Esophagus squamous epithelium (tissue), 5 donors: ENCODE measurements at places on chromosomes 11 and 22. TPM values are rescaled to one million over a fixed set of nuclear protein-coding genes. Genes with fewer than 3 reads are reported as not detected.

The DTX4 gene
- 5.5 TPM for total RNA-seq

The PACSIN3 gene
- total RNA-seq = 95.7 TPM

The SLC25A1 gene
- total RNA-seq = 53.6 TPM

The OR51E2 gene
- 0.21 TPM for total RNA-seq

The UPK3A gene
- total RNA-seq = not detected

GRCh38 chr22:32175683-32176644 lies 16.9 kb upstream of the C22orf42 start:
- DNase-seq = no peak

GRCh38 chr22:50143096-50143495 lies 27.4 kb upstream of the PANX2 start:
- DNase-seq = no peak

GRCh38 chr11:96272529-96273222 lies 70.3 kb downstream of the MAML2 start:
- no peak for DNase-seq

GRCh38 chr11:128834157-128834556 lies 32.9 kb downstream of the KCNJ1 start:
- DNase-seq = no peak

DNA sequence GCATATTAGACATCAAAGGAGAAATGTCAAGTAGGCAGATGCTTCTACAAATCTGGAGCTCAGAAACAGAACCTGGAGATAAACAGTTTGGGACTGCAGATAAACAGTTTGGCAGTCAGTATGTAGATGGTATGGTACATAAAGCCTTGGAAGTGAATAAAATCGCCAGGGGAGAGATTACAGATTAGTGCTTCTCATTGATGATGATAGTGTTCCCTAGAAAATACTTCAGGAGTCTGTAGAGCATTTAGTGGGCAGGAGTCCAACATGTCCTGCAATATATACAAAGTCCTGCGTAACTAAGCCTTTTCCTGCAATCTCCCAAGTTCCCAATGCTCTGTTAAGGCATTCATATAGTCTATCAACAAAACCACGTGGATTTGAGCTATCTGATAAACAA lies 35.2 kb downstream of the NARS2 start:
- no peak for DNase-seq

GRCh38 chr22:19515654-19516377 lies 8.4 kb downstream of the CLDN5 start:
- no peak for DNase-seq

DNA sequence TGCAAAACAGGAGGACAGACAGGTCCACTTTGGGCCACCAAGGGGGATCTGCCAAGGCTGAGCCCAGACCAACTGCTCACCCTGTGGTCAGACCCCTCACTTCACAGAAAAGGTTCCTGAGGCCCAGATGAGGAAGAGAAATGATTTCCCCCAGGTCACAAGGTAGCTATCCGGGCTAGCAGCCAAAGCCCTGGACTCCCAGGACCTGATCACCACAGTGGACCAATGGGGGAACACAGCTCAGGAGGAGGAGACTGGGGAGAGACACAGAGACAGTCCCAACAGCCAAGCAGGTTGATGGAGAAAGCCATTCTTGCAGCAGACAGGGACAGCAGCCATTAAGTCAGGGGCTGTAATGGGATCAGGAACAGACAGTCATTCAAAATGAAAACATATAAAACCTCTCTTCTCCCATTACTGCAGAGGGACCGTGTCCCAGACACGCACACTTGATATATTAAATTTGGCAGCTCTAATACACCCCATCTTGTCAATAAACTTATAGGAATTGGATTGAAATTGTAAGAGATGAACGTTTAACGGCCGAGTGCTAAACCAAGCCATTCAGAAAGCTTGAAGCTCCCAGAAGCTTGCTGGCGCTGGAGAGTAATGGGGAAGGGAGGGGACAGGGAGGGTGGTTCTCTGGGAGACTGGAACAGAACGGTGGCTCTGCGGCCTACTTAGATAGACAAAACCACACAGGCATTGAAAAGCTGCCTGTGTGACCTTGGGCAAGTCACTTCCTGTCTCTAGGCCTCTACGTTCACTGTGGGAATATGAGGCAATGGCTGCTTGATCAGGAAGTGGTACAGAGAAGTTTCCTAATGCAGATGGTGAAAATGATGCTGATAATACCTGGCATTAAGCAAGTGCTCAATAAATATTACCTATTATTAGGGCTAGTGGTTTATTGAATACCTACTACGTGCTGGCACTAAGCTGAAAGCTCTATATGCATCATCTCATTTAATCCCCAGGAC lies 16.0 kb downstream of the ZMAT5 start:
- DNase-seq = no peak

GRCh38 chr11:129395883-129396282 lies 20.2 kb downstream of the BARX2 start:
- DNase-seq = no peak

DNA sequence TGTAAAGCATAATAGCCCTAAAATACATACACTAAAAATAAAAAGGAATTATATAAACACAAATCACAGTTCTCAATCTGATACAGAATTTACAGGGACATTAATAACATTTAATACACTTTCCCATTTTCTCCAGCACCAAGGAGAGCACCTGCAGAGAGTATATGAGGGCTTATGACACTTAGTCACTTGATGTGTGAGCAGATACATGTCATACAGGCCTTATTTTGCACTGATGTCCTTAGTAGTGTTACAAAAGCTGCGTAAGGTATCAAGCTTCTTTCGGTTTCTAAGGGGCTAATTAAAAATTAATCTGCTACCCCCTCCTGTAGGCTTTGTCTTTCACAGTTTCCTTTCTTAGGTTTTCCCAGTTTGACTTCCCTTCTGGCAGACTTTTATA lies 61.3 kb downstream of the TRIM44 start:
- DNase-seq = no peak

DNA sequence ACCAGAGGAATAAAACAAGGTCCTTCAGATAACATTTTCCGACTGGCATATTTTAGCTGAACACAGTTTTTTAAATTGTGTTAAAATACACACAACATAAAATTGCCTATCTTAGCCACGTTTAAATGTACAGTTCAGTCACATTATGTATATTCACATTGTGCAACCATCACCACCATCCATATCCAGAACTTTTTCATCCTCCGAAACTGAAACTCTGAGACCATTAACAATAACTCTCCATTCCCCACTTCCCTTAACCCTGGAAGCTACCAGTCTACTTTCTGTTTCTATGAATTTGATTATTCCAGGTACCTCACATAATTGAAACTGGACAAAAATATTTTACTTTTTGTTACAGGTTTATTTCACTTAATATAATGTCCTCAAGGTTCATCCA lies 213.3 kb downstream of the ETS1 start:
- DNase-seq = no peak

- no peak for DNase-seq
Observed at GRCh38 chr11:64378335-64378880, 19.4 kb downstream of the RPS6KA4 start.

DNA sequence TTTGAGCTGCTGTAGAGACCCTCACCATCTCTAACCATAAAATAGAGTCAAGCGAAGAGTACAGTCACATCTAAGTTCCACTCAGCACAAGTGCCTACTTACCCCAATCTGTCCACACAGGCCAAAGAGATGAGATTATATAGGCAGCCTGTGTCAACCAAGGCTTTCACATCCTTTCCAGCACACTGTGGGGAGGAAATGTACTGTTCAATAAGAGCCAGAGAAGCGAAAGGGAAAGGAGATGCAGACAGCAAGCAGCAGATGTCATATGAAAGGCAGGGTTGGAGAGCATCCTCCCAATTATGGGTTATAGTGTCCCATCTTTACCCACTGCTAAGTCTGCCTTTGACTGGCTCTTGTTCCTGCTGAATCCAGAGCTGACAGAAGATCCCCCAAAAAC lies 16.4 kb downstream of the NRIP3 start:
- DNase-seq = no peak

DNA sequence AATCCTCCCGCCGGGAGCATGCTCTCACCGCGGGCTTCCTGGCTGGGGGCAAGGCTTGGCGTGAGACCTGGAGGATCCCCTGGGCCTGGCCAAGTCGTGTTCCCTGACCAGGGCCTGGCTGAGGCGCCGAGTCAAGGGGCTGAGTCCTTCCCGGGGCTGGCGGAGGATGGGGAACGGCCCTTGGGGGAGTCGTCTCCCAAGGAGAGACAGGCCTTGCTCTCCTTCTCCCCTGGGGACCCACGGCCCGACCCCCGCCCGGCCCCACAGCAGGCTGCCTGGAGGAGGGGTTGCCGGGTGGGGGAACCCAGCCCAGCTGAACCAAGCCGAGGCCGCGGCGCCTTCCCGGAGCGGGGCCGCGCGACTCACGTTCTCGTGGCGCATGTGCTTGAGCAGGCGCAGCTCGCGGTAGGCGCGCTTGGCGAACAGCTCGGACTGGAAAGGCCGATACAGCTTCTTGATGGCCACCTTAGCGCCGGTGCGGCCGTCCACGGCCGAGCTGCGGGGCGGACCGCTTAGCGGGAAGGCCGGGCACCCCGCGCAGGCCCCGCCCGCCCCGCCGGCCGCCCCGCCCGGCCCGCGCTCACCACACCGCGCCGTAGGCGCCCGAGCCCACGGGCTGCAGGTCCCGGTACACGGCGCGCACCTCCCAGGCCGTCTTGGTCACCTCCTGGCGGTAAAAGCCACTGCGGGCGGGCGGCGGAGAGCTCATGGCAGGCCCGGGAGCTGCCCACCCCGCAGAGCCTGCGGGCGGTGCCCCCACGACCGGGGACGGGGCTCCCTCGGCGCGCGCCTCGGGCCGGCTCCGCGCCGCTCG lies 475 bp downstream of the MAPK12 start:
- DNase-seq = no peak

DNA sequence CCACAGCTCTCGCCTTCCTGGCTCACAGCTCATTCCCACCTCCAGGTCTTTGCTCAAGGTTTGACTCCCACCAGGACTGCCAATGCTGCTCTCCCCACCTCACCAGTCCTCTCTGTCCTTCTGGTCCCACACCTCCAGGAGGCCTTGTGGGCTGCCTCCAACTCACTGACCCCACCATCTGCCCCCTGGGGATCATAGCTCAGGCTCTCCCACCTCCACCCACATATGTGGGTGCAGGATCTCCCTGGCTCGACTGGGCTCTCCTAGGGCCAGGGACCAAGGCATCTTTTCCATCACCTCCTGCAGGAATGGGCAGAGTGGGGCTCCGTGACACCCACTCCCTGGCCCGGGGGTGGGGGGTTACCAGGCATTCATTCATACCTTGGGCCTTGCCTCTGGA lies 13.8 kb upstream of the SSTR3 start:
- DNase-seq = no peak

GRCh38 chr11:17387811-17388210 lies 648 bp downstream of the KCNJ11 start:
- DNase-seq = no peak
